ENCODE measurements at places on chromosomes 2 and 18.

GRCh38 chr18:46715062-46715461 lies 41.8 kb downstream of the ST8SIA5 start:
- no peak for DNase-seq

GRCh38 chr2:207847807-207848544 lies 78.3 kb upstream of the FZD5 start:
- no peak for DNase-seq

DNA sequence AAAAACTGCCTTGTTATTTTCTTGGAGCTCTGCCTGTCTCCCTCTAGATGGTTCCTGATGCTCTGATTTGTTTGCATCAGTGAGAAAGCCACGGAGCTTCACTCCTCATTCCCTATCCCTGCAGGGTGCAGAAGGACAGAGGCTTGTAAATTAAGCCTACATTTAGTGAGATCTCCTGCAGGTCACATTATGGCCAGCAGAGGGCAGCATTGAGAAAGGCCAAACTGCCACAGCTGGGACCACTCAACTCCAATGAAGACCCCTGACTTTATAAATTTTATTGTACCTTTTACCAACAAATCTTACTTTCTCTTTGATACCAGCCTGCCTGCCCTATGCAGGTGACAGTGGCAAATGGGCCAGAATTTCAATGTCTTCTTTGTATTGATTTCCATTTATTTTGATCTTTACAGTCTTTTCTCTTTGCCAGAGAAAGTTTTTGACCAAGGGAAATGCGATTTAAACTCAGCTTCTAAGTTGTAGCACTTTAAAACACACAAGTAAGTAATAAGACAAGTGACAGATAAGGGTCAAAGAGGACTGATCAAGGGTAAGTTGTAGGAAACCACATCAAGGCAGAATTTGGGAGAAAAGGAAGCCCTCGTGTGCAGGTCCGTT lies 1029.1 kb upstream of the KLHL29 start:
- peak; percentile 8 for DNase-seq

- DNase-seq: no peak
Measured at GRCh38 chr2:43507137-43507536, 88.7 kb downstream of the THADA start.

- no peak for DNase-seq
Measured at GRCh38 chr2:14816069-14817060, 183.8 kb downstream of the LRATD1 start.

- no peak for DNase-seq
Measured at GRCh38 chr18:49625021-49625691, 63.3 kb downstream of the LIPG start.

GRCh38 chr2:191038241-191038725 lies 24.3 kb upstream of the STAT1 start:
- no peak for DNase-seq

DNA sequence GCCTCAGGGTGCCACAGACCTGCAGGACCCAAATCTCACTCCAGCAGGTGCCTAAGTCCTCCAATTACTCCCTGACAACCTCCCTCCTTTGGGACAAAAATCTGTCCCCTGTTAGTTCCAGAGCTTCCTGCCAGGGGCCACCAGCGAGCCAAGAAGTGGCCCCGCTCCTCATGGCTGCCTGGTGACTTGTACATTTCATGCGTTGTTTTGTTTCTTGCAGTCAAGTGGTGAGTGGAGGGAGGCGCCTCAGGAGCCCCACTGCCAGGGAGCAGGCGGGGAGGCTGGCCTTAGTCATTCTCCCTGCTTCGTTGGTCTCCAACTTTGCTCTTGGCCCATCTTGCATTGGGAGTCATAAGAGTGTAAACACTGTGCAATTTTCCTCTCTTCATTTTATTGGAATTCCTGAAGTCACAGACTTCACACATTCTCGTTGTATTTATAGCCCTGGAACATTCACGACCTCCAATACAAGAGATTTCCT lies 81.3 kb downstream of the KCNF1 start:
- DNase-seq: no peak

DNA sequence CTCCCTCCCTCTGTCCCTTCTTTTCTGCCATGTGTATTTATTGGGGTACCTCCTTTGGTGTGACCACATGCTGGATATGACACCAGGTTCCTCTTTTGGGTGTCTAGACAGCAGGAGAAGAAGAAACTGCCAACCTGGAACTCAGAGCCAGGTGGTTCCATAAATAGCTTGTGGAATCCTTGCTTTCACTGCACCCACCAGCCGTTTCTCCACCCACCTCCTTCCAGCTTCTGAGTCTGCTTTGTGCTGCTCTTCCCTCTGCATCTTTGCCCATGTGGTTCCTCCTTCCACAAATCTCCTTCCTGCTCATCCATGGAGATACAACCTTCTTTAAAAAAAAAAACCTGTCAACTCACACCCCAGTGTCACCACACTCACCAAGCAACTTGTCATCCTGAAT lies 80.2 kb upstream of the SKOR2 start:
- DNase-seq: no peak

DNA sequence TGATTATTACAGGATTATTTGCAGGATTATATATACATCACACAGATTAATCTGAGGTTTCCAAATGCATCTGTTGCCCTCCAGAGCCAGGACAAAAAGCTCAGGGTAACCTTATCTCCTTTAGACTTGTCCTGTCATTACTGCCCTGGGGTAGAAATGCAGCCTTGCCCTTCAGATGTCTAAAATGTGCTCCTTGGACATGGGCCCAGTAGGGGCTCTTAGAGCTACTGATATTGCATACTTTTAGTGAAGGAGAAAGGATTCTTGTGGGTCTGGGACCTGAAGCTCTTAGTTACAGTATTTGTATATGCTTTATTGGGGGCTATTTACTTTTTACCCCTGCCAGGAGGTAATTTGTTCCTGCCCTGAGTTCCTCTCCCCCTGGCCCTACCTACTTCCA lies 56.1 kb downstream of the PRKRA start:
- no peak for DNase-seq

DNA sequence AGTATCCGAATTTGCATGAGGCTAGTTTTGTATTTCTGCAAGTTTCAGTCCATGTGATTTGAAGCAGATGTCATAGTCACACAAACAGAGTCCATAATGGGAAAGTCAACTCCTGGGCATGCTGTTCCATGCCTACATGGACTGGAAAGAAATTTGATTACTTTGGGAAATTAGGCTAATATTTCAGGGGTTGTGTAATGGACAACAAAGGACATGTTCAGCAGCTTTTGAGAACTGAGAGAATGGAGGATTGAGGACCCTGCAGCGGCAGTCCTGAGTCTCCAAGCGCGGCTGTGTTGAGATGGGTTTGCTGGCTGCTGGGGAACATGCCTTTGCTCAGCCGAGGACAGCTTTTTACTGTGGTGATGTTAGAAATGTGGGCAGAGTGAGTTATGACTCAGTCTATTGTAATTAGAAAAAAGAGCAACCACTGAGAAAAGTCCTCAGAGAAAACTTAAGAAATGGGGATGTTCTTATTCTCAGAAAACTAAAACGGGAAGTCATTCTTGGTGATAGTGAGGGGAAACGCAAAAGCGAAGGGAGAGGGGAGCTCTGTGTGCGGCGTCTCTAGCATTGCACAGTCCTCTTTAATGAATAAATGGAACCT lies 149.2 kb downstream of the FAM210A start:
- DNase-seq: no peak

- DNase-seq: no peak
Measured at GRCh38 chr2:215904101-215904500, 109.2 kb downstream of the MREG start.

DNA sequence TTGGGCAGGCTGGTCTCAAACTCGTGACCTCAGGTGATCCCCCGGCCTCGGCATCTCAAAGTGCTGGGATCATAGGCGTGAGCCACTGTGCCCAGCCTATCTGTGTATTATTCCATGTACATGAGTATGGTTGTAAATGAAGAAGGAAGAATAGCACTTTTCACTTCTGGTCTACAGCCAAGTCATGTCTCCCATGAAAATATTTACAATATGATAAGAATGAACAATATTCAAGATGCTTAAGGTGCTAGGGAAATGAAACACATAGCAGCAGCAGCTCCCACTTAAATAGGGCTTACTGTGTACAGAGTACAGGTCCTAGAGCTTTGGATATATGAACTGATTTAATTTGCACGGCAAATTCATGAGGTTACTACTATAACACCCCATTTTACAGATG lies 70.3 kb upstream of the COL5A2 start:
- no peak for DNase-seq

DNA sequence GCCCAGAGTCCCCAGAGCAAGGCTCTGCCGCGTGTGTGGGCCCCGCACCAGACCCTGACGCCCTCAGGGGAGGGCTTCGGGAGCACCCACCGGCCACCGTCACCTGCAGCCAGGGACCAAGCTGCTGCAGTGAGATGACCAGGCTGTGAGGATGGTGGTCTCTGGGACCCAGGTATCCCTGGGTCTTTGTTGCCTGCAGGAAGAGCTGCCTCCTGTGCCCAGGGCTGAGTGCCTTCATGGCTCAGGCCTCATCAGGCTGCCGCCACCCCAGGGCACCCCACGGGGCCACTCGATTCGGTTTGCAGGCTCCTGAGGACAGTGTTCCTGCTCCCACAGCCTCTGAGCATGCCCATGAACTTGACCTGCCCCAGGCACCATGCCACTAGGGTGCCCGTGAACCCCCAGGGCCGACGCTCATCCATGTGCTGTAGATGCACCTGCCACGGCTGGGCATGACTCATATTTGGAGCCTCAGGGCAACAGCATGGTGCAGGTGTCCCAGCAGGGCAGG lies 109.8 kb downstream of the FAM210A start:
- no peak for DNase-seq

GRCh38 chr18:9974279-9974915 lies 60.6 kb downstream of the VAPA start:
- no peak for DNase-seq

- DNase-seq: no peak
Measured at GRCh38 chr2:21972586-21972985, 848.8 kb downstream of the TDRD15 start.

GRCh38 chr2:44974064-44974715 lies 32.7 kb downstream of the SIX3 start:
- no peak for DNase-seq

GRCh38 chr2:24049485-24050021 lies at the start of gene FKBP1B:
TSS of gene FKBP1B (plus strand) at chr2:24049741. CDS start at chr2:24049850, 109 bp downstream.
- peak; percentile 19 for DNase-seq

- no peak for DNase-seq
Measured at GRCh38 chr2:103435010-103435409, 673.2 kb downstream of the TMEM182 start.

DNA sequence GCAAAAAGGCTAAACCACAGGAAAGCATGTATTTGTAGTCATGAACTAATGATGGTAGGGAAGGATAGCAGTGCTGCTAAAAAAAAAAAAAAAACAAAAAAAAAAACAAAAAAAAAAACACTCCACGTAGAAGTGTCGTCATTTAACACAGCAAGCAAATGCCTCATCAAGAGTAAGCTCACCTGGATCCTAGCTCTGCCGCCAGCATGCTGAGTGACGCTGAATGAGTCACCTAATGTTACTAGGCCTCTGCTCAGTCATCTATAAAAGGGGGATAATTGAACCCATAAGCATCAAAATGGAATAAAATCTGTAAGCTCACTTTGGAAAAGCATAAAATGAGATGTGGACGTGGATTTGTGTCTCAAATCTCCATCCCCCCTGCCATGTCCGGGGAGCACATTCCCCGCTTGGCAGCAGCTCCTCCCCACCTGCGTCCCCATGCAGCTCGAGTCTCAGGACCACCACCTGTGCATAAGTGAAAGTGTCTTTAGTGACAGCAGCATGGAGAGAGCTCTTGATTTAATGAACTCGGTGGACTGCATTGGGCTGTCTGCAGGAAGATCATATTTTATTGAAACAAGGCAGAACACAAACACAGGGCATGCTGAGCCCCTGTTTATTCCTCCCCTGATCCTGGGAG lies 427.5 kb downstream of the LRATD1 start:
- no peak for DNase-seq

GRCh38 chr2:136060416-136060815 lies 57.5 kb downstream of the CXCR4 start:
- no peak for DNase-seq

GRCh38 chr2:75464348-75464946 lies 96.3 kb downstream of the EVA1A start:
- DNase-seq: no peak

GRCh38 chr18:79275992-79276391 lies 119.7 kb upstream of the NFATC1 start:
- DNase-seq: no peak

GRCh38 chr2:172427990-172428831 lies 825 bp downstream of the ITGA6 start:
- no peak for DNase-seq

DNA sequence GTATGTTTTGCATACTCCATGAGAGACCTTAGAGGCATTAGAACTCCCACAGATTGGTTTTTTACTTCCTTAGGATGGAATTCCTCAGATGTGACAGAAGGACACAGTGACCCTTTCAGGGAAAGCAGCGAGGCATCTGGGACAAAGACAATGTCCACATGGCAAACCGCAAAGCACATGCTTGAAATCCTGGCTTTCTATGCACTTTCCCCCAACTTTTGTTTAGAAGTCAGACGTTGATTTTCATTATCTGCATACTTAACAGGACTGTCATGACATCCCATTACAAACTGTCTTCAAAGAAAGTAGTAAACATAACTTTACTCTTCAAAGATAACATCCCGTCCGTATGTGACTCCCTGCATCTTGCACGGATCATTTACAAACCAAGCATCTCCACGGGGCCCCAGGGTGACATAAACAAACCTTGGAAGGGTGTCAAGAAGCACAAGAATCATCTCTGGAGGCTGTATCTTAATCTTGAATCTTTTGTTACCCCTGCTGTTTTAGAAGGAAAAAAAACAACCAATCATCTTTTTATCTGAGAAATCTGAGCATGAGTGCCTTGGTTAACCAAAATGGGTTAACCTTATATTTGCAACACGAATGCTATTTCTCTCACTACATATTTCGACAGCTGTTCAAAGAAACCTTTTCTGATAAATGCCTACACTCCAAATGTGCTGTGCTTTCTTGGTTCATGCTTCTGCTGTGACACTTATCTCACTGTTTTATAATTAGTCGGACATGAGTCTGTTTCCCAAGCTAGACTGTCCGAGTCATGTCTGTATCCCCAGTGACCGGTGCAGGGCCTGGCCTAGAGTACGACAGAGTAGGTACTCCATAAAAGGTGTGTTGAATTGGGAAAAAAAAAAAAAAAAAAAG lies 90.8 kb downstream of the CCBE1 start:
- DNase-seq: no peak

DNA sequence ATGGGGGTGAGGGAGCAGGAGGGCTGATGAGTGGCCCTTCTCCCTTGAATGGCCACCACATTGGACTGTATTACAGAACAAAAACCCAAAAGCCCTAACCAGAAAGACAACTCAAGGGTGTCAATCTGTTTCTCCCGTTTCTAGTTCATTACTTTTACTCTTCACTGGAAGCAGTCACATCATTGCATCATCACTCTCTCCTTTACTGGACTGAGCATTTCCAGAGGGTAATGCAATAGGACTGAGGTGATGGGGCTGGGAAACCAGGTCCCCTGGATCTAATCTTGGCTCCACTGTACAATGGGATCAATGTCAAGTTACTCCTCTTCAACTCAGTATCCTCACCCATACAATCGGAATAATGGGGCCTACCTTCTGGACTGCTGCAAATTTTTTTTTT lies 56.1 kb downstream of the BCL2 start:
- DNase-seq: no peak

Measured in GM19239 (cell line).